ENCODE measurements at places on chromosomes 12 and 14.

DNA sequence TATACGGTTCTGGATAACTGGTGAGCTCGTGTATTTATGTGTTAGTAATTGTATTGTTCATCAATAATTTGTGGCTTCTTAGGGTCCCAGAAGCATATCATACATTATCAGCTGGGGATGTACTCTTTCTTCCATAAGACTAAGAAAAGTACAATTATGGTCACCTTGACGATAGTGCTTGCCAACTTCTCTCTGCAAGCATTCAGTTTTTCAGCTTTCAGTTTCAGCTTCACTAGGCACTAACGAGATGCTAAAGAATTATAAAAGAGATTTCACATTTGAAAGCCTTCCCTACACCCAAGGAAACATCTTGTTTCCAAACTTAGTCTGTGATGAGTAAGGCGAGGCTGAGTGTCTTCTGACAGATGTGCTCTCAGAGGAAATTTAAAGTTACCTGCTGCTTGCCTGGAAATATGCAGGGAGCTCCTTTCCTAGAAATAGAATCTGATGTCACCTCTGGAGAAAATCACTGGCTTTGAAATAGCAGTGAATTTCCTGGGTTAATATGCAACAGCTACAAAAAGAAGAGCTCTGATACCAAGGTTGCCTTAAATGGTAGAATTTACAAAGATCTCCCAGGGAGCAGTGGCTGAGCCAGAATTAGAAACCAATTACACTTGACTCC, 1419.9 kb upstream of the TMEM132C start:
- DNase-seq, result no peak

DNA sequence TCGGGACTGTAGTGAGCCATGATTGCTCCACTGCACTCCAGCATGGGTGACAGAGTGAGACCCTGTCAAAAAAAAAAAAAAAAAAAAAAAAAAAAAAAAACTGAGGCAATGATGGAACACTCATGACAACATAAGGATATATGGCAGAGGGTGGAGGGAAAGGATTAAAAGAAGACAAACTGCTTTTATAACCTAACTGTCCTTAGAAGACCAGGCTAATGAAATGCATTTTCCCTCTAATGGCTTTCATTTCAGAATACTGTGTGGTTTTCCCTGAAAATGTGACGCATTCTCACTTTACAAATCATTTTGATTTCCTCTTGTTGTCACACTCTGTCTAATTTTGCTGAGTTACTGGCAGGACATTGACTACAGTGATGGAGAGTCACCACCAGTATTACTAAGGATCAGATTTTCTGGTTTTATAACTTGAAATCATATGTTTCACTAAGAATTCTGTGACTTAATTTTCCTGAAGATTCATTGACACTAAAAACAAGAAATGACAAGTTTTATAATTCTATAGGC, 137.6 kb upstream of the SSTR1 start:
- DNase-seq, result no peak

- no peak for DNase-seq
Observed at GRCh38 chr12:116442304-116442703, 116.9 kb upstream of the MAP1LC3B2 start.

GRCh38 chr12:6084261-6084968, 40.1 kb downstream of the VWF start:
- DNase-seq, result no peak

DNA sequence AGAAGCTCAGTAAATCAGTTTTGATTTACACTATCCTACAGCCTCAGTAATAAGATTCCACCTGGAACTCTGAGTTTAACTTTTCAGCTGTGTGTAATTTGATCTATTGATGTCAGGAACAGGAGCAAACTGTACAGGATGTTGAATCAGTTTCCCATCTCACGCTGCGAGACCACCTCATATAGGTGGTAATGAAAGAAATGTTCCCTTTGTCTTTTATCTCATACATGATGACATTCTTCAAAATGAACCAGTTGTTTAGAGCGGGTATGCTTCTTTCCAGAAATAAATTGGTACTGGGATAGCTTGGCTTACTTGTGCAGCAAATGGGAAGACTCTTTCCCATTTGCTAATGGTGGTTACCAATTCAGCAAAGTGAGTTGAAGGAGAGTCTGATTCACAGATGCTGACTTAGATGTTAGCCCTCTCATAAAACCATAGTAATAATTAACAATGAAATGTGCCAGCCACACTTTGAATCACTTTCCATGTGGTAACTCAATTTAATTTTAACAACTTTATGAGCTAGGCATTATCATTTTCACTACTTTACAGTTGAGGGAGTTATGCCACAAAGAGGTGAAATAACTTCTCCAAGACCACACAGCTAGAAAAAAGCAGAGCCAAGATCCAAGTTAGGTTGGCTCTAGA, 251.5 kb downstream of the PAWR start:
- no peak for DNase-seq

GRCh38 chr12:2396448-2396871, 343.7 kb downstream of the CACNA1C start:
- no peak for DNase-seq

DNA sequence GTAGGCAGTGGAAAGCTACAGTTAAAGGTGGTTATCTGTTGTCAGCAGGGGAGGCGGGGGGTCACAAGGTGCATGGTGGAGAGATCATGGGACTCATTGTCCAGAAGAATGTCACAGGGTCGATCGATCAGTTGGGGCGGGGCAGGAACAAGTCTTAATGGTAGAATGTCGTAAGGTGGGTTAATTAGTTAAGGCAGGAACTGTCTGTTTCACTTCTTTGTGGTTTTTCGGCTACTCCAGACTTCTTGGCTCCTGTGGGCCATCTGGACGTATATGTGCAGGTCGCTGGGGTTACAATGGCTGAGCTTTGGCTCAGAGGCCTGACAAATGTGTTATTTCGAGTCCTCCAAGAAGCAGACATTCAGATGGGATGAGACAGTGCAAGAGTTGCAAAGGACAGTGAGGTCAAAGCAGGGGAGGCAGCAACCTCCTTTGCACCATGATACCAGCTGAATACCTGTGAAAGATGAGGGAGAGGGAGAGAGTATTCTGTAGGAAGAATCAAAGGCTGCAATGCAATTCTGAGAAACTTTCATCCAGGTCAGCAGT, 246.9 kb upstream of the TMEM132C start:
- DNase-seq, result no peak

DNA sequence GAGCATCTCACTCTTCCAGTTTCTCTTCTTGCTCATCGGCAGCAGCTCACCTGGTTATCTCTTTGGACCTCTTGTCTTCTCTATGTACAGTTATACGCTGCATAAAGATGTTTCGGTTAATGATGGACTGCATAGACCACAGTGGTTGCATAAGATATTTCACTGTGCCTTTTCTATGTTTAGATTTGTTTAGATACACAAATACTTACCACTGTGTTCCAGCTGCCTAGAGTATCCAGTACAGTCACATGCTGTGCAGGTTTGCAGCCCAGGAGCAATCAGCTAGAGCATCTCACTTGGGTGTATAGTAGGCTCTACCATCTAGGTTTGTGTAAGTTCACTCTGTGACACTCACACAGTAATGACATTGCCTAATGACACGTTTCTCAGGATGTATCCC, 57.6 kb downstream of the FBXL14 start:
- no peak for DNase-seq

GRCh38 chr12:56999456-56999855, 6.9 kb downstream of the ZBTB39 start:
- DNase-seq, result no peak

- DNase-seq, result no peak
Observed at GRCh38 chr12:71888521-71888920, 49.0 kb downstream of the TBC1D15 start.

GRCh38 chr14:26606729-26607312, 9.0 kb upstream of the NOVA1 start:
- DNase-seq, result no peak

GRCh38 chr12:25501549-25501948, 51.5 kb downstream of the LMNTD1 start:
- no peak for DNase-seq

- DNase-seq, result no peak
Observed at GRCh38 chr12:51527966-51528365, 63.1 kb upstream of the SCN8A start.

DNA sequence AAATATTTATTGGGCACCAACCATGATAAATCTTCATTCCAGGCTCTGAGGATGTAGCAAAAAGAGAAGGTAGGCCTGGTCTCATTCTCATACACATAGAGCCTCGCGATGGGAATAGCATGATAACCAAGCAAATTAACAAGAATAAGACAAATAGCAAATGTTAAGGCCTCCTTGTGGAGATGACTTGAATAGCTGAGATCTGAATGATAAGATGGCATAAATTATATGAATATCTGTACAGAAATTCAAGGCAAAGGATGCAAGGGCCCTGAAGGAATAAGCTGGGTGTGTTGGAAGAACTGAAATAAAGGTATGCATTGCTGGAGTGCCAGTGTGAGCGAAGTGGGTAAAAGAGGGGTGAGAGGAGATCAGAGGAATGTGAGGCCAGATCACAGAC, 114.8 kb downstream of the ALX1 start:
- no peak for DNase-seq

GRCh38 chr12:45732250-45732649, 2.7 kb downstream of the ARID2 start:
- DNase-seq, result no peak

DNA sequence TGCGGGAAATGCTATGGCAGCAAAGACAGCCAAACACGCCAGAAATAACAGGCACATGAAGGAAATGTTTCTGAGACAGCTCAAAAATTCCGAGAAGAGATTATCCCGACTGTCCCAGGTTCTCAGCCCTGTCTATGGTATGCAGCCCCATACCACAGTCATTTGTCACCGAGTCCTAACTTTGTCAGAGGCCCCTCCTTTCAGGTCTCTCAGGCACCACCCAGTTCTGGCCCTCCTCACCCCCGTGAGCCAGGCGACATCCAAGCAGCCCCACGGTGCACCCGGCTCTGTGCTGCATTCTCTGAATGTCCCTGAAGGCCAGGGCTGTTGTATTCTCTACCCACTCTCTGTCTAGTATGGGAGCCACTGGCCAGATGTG, 24.0 kb downstream of the SSH1 start:
- no peak for DNase-seq

DNA sequence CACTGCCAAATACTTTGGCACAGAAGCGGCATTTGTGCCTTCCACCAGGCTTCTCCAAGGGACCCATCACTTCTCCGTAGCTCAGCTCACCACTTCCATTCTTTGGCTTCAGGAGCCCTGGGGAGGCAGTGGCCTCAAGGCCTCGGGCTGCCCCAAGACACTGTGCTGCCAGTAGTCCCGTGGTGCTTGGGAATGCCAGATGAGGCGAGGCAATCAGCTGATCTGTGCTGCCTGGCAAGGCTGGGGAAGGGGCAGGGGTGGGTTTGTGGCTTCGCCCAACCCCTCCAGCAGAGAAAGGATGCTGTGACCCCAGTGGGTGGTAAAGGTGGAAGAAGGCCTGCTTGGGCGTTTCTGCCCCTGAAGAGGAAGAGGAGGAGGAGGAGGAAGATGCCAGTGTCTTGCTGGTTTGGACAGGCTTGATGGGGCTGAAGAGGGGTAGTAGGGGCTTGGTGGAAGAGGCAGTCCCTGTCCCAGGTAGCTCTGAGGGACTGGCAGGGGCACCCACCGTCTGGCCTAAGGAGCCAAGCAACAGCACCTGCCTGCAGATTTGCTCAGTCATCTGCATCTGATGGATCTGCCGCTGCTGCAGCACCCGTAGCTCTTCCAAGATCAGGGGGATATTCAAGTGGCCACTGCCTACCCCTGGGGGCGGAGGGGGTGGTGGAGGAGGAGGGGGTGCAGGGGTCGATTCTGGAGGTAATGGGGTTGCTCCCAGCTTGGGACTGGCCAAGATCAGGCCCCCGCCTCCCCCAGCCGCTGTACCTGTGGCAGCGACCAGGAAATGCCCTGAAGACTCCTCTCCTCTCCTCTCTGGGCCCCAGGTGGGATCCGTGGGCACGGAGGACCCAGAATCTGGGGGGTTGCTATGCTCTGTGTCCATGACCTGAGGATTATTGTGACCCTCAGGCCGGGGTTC, 1.3 kb downstream of the SALL2 start:
- DNase-seq, result no peak

GRCh38 chr14:98348505-98348904, 923.5 kb downstream of the BCL11B start:
- DNase-seq, result no peak

GRCh38 chr14:39491134-39491571, 58.9 kb upstream of the FBXO33 start:
- DNase-seq, result no peak

GRCh38 chr12:116954710-116955381, 44.1 kb downstream of the FBXW8 start:
- no peak for DNase-seq

DNA sequence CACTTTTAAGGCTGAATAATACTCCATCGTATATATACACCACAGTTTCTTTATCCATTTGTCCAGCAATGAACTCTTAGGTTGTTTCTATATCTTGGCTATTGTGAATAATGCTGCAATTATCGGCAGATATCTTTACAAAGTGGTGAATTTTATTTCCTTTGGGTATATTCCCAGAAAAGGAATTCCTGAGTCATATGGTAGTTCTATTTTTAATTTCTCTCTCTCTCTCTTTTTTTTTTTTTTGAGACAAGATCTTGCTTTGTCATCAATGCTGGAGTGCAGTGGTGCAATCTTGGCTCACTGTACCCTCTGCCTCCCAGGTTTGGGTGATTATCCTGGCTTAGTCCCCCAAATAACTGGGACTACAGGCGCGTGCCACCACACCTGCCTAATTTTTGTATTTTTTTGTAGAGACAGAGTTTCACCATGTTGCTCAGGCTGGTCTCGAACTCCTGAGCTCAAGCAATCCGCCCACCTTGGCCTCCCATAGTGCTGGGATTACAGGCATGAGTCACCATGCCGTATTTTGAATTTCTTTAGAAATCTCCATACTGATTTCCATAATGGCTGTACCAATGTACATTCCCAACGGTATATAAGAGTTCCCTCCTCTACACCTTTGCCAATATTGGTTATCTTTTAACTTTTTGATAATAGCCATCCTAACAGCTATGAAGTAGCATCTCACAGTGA, 98.4 kb downstream of the EFCAB11 start:
- DNase-seq, result no peak

DNA sequence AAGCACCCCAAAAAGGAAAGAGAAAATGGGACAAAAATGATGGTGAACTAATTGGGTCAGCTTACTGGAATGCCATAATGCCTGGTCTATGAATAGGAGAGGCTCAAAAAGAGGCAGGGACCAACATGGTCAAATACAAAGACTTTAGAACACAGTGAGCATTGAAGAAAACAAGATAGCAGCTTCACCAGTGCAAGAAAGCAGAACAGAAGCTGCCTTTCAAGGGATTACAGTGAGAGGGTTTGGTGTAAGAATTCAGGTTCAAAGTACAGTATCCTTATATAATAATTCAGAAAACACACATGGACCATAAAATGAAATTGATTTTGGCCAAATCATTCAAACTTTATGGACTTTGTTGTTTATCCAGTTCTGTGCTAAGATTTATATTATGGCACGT, 162.1 kb downstream of the NAV3 start:
- DNase-seq, result no peak

DNA sequence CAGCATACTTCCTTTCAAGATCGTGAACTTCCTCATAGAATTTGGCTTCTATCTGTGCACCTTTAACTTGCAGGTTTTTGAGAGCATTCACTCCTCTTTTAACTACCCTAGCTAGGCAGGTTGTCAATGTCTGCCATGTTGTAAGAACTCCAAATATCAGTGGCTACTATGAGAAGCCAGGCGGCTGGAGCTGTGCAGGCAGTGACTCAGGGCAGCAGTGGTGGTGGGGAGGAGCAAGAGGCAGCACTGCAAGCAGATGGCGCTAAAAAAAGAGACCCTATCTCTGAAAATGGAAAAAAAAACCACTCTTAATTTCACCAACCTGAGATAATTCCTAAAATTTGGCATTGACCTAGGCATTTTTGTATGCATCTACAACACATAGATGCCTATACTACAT, 28.5 kb downstream of the YARS2 start:
- no peak for DNase-seq

- no peak for DNase-seq
Observed at GRCh38 chr12:9867531-9867930, 1.6 kb downstream of the CLEC2B start.

Data from CMK (cell line).